ENCODE measurements at places on chromosomes 16 and 17.

DNA sequence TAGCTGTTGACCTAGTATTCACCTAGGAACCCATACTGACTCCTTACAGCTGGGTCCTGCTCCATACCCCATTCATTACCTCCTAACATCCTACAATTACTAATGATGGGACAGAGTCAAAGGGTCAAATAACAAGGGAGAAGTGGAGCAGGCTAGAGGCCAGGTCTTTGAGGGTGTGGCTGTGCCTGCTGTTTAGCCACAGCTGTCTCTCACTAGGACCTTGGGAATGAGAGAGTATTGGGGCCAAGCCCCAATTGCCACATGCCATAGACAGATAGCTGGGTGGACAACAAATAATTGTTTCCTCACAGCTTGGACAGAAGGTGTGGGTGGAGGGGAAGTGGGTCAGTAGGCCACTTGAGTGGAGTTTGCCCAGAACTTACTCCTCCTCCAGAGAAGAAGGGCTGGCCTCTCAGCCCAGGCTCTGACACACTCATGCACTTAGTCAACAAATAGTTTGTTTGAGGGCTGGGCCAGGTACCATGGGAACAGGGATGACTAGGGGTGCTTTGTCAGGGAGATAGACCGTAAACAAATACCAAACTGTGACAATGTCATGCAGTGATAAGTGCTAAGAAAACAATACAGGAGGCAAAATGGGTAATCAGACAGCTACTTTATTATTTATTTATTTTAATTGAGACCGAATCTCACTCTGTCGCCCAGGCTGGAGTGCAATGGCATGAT lies 10.2 kb upstream of the CENPT start:
- no peak for DNase-seq

- no peak for DNase-seq
Measured at GRCh38 chr16:56916571-56917403, 15.2 kb upstream of the HERPUD1 start.

GRCh38 chr16:54402873-54403272 lies 116.3 kb upstream of the IRX3 start:
- DNase-seq: no peak

- DNase-seq: no peak
Measured at GRCh38 chr16:78778101-78779004, 678.9 kb downstream of the WWOX start.

- no peak for DNase-seq
Measured at GRCh38 chr16:64206862-64207261, 915.0 kb downstream of the CDH11 start.

GRCh38 chr17:82710499-82711232 lies 5.8 kb upstream of the FN3KRP start:
- no peak for DNase-seq

- DNase-seq: peak; percentile 29
Measured at GRCh38 chr16:29816694-29817441, 916 bp downstream of the PAGR1 start.

Data from T-helper 1 cell (primary cell).